ENCODE measurements at places on chromosomes 1 and 21.

DNA sequence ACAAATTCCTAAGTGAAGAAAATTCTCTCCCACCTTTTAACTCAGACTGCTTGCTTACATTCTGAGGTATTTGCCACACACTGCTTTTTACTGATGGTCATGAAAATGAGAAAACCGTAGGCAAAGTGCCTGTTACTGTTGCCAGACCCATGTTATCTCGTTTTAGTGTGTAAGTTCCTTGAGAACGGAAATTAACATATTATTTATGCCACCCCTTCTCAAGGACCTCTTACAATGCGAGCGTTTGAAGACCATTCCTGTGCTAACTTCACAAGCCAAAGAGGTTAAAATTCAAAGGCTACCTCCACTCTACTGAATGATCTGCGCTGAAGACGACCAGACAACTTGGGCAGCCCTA is 509 bp downstream of the NVL start:
- DNase-seq, result no peak

- DNase-seq, result no peak
Measured at GRCh38 chr1:228860911-228861831, 125.9 kb downstream of the RHOU start.

DNA sequence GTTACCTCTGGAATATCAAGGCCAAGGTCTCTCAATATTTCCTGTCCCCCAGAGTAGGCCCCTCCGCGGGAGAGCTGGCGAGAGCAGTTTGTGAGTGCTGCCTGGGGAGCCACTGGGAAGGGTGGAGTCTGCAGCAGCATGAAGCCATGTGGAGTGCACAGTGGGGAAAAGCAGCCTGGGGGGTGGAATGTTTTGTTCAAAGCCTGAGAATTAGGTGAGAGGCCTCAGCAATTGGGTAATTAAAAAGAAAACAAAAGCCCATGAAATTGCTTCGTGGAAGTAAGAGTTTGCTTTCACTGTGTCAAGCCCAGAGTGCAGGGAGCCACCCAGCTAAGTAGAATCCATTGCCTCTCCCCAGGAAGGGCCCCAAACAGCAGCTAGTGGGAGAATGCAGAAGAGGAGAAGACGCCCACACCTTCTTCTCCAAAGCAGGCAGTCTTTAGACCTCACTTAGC is 30.2 kb upstream of the DISC1 start:
- DNase-seq, result no peak

- DNase-seq, result no peak
Measured at GRCh38 chr1:110628323-110629105, 22.4 kb upstream of the KCNA2 start.

- DNase-seq, result no peak
Measured at GRCh38 chr1:19980314-19980713, 896 bp upstream of the PLA2G2A start.

DNA sequence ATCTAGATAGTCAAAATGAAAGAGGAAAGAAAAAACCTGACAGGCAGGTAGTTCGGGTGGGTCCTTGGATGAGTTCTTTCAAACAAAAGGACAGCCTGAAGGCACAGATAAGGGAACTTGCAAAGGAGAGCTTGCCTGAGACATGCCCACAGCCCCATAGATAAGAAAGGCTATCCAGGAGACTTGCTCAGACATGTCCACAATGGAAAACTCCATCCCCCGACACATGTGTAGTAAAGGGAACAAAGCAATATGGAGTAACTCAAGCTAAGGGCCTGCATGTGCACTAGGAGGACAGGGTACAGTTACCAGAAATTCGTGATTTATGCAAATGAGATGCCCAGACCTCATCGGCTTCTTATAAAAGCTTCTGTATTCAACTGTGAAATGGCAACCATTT is 281.5 kb downstream of the NEGR1 start:
- no peak for DNase-seq

GRCh38 chr1:10694274-10694632 is 102.2 kb downstream of the CASZ1 start:
- DNase-seq, result peak; percentile 67

DNA sequence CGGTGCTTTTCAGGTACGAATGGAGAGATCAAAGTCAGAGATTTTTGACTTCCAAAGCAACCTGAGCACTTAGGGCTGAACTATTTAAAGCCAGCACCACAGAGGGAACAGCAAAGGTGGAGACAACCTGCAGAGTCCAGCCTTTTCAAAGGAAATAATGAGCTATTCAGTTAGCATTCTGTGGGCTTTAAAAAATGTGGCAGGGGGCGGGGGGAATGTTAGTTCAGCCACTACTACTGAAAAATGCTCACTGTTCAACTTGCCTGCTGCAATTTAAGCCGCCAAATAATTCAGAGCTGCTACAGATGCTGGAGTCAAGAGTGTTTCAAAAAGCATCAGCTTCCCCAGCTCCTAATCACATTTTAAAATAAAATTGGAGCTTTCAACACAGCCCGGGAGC is 473.3 kb upstream of the PLXNA2 start:
- DNase-seq, result no peak

- DNase-seq, result no peak
Measured at GRCh38 chr1:162389021-162389818, 7.7 kb downstream of the C1orf226 start.

GRCh38 chr1:171172471-171172870 is 12.6 kb upstream of the FMO2 start:
- no peak for DNase-seq

DNA sequence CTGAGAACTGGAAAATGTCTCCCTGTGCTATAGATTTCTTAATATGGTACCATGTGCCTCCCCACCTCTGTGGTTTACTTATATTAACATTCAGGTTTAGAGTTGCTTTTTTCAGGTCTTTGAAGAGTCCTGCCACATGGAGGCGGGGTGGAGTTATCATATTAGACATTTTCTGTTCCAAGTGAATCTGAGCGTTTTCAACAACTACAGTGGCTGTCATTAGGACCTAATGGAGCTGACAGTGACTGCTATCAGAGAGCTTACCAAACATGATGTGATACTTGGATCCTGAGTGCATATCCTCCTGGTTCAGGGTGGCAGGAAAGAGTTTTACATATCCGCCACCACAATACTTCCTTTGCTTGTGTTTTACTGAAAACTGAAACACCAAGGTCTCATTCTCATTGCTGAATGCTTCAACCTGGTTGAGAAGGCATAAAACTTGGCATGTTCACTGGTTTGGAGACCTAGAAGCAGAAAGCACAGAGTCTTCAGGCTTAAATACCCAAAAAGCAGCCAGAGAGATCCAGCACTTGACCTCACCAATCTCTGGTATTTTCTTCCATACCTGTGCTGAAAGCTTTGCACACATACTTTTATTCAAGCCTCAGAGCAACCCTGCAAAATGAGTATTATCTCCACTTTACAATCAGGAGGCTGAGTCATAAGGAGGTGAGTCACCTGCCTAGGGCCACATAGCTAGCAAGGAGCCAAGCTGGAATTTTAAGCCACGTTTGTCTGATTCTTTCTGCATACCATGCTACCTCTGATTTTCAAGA is 47.4 kb upstream of the OSBPL9 start:
- DNase-seq, result peak; percentile 68

DNA sequence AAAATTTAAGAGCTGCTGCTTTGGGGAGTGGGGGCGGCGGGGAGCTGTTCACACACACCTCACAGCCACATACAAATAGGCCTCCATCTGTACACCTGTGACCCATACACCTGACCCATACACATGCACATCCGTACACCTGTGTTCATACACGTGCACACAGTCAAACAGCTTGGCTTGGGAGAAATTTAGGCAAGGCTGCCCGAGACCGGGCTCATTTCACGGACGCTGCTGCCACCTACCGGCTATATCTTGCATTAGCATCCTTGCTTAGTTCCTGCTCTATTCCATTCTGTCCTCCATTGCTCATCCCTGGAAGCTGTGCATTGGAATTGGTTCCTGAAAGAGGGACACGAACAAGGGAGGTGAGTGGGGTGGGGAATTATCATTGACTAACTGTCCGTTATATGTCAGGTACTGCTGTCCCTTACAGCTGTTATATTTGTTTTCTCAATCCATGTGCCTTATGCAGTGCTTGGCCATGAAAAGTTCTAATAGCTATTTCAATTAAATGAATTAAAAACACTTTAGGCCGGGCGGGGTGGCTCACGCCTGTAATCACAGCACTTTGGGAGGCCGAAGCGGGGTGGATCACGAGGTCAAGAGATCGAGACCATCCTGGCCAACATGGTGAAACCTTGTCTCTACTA is 37.1 kb upstream of the EPB41 start:
- peak; percentile 84 for DNase-seq

DNA sequence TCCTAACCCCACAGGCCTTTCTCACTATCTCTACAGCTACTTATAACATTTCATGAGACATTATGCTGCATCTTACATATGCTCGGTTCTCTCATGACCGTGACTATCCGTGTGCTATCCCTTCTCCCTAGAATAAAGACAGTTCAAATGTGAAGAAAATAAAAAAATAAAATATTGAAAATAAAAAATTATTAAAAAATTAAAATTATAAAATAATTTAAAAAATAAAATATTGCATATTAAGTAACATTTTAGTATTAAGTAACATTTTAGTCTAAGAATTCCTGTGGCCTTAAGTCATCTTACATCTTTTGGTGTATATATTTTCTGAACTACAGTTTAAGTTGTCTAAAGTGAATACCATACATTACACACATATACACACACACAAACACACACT is 415.5 kb downstream of the DPYD start:
- no peak for DNase-seq

GRCh38 chr21:41948901-41949300 is 4.9 kb downstream of the C2CD2 start:
- DNase-seq, result no peak

DNA sequence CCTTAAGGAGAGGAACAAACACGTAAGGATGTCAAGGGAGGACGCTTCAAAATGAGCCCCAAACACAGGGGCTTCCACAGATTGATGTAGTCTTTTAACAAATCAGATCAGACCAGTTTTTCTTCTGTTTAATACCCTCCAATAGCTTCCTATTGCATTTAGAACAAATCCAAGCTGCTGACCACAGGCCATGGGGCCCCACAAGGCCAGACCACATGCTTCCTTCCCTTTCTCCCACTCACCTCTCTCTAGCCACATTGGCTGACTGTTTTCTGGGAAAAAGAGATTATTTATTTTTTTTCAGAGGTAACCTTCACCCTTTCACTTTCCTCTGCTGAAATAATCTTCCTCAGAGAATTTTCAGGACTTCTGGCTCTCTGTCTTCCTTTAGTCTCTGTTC is 380.6 kb downstream of the SIPA1L2 start:
- DNase-seq, result no peak

DNA sequence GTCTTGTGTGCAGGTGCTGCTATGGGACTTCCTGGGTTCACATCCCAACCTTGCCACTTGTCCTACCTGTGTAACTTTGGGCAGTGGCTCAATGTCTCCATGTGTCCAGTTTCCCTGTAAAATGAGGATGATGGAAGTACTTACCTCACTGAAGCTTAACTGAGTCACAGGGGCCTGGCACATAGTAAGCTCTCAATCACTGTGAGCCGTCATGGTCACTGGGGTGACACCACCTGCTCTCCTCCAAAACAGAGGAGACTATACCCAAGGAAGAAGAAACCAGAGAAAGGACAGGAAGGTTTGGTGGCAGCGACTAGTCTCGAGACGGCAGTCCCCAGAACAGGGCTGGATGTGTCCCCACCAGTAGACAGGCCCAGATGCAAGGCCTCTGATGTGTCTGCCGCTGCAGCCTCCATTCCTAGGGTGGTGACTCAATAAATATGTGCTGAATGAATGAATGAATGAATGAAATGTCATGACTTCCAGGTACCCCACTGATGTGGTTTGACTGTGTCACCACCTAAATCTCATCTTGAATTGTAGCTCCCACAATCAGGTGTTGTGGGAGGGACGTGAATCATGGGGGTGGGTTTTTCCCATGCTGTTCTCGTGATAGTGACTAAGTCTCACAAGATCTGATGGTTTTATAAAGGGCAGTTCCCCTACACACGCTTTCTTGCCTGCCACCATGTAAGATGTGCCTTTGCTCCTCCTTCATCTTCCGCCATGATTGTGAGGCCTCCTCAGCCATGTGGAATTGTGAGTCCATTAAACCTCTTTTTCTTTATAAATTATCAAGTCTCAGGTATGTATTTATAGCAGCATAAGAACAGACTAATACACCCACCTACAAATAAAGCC is 13.0 kb upstream of the LRP8 start:
- DNase-seq, result peak; percentile 76

DNA sequence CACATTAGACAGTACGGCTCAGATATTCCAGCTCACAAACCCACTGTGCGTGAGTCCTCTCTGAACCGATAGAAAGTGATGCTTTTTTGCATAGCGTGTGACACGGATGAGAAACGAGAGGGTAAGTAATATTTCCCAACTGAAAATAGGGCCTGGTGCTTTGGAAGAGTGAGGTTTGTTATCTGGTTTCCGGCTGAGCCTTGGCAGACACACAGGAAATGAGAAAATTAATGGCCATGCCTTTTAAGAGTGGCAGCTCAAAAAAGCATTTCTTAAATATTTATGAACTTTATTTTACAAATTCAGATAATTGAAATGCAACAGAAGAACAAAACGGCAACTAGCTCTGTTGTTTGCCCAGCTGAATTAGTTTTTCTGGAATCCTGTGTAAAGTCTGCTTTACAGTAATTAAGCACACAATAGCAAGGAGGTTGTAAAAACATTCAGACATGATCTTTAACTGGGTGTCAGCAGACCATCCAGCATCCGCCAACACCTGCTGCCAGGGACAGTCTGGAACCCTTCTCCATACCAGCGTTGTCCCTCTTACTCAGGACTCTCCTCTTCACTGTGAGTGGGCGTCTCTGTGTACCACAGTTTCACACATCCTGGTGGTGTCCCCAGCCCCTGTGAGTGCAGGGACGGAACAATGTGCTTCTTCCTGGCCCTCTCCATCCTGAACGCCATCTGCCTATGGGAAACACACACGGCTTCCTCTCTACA is 155.4 kb downstream of the PGBD5 start:
- DNase-seq, result peak; percentile 63

DNA sequence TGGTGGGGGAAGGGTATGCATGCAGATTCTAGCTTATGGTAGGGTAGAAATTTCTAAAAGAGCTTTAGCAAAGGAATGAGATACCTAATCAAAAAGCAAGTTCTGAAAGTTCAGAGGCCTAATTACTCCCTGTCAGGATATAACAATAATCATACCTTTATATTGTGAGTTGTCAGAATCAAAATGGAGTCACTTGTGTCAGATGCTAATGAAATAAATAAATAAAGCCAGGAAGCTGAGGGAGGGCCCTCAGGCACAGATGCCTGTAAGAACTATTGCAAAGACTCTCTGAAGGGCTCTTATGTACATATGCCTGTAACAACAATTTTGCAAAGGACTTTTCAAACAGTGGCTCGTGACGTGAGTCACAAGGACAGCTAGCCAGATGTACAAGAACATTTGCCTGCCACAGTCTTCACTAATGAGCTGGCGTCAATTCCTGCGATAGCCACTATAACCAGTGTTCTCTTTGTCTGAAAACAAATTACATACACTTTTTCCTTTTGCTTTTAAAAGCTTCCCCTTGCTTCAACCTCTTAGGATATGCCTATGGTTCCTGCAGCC is 27.4 kb upstream of the DNASE2B start:
- DNase-seq, result no peak

GRCh38 chr1:65431111-65431705 is 10.7 kb downstream of the LEPR start:
- no peak for DNase-seq

Measured in activated CD8-positive, alpha-beta T cell treated with anti-CD3 and anti-CD28 coated beads for 36 hours (primary cell).